ENCODE measurements at places on chromosomes 7 and 10.

GRCh38 chr7:122092964-122093797 lies 50.9 kb downstream of the AASS start:
- DNase-seq = no peak

DNA sequence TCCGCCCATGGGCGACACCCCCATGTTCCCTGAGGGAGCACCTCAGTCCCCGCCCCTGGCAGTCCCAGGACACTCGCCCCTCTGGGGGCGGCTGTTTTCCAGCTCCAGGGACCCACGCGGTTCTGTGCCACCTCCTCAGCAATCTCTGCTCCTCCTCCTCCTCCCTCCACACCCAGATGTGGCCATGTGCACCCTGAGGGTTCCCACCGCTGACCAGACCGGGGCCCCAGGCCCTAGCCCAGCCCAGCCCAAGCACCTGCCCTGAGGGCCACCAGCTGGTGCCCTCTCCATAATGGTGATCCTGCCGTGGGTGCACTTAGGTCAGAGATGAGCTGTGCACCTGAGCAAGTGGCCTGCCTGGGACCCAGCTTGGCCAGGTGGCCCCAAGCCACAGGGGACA lies 25.1 kb downstream of the AP5Z1 start:
- DNase-seq = no peak

GRCh38 chr7:99293167-99293566 lies 20.5 kb downstream of the MYH16 start:
- DNase-seq = no peak

- DNase-seq = no peak
Measured at GRCh38 chr7:66741-67140, 125.6 kb upstream of the FAM20C start.

GRCh38 chr7:96211954-96212353 lies 109.9 kb downstream of the SLC25A13 start:
- DNase-seq = no peak

DNA sequence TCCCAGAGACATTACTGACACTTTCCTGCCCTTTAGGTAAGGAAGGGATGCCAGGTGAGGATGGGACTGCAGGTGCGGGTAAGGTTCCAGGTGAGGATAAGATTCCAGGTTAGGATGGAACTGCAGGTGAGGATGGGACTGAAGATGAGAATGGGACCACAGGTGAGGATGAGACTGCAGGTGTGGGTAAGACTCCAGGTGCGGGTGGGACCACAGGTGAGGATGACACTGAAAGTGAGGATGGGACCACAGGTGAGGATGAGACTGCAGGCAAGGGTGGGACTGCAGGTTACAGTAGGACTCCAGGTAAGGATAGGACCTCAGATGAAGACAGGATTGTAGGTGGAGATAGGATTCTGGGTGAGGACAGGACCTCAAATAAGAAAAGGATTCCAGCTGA lies 322.3 kb downstream of the WDR37 start:
- no peak for DNase-seq

DNA sequence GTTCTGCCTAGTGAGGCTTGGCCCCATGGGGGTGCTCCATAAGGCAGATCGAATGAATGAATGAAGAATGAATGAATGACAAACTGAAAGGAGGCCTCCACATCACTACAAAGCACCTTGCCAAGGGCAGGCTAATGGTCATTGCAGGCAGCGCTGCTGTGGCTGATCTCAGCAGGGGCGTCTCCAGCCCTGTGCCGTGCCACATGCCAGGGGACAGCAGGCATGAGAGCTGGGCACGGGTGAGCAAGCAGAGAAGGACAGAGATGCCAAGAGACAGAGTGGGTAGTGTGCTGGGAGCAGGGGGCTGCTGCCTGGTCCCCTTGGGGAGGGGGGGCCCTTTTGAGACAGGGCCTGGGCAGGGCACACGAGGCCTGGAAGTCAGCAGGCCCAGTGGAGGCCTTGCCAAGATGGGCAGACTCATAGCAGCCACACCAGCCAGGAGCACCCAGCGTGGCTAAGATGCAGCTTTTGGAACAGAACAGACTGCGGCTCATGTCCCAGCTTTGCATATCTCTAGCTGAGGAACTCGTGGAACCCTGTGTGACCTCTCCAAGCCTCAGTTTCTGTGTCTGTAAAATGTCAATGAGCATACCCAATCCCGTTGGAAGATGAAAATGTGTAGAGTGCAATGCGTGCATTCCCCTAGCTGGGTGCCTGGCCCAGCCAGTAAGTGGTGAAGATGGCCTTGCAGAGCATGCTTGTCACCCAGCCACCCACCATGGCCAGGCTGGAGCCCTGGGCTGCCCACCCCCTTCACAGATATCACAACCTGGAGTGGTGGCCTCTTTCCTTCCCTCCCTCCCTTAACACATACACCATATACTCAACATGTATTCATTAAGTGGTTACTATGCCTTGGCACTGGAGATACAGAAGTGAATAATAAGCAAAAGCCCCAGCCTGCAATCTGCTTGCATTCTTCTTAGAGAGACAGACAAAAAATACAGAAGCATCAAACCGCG lies 61.1 kb upstream of the LRRC18 start:
- DNase-seq = no peak

DNA sequence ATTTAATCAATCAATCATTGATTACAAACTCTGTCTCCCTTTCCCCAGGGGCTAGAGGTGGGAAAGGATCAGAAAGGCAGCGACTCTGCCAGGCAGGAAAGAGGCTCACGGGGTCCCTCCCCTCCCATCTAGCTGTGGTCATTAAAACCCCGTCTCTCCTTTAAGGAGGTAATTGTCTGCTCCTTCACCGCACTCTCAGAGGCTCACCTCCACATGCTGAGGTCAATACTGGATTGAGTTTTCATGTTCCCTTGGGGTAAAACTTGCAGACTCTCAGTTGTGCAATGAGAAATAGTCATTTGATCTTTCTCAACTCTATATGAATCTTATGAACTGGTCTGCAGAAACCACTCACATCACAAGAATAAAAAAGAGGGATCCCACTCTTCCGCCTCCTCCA lies 368.8 kb downstream of the ADRA2A start:
- no peak for DNase-seq

- DNase-seq = no peak
Measured at GRCh38 chr10:97543025-97543546, 29.5 kb upstream of the ANKRD2 start.

GRCh38 chr7:145655666-145656065 lies 460.9 kb upstream of the CNTNAP2 start:
- DNase-seq = no peak

GRCh38 chr10:126905776-126906703 lies 812 bp downstream of the DOCK1 start:
- DNase-seq = no peak

DNA sequence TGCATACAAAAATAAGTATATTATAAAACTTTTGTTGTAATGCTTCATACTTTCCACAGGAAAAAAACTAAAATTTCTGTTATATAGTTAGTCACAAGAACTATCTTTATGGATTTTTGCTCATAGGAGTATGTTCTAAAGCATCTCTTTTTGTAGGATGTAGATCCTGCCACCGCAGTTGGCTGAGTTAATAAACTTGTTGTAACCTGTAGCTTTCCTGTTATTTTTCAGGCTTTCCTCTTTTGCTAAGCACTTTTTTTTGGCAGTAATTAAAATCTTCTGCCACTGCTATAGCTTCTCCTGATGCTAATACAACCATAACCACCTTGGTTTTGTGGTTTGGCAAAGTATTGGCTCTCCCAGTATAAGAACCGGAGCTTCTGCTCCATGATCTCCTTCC lies 60.3 kb downstream of the WNT2 start:
- DNase-seq = no peak

- no peak for DNase-seq
Measured at GRCh38 chr7:151571471-151571870, 51.8 kb upstream of the RHEB start.

GRCh38 chr7:139883814-139884213 lies 54.8 kb downstream of the TBXAS1 start:
- DNase-seq = no peak

GRCh38 chr10:14126697-14127440 lies 203.9 kb downstream of the FRMD4A start:
- no peak for DNase-seq

- DNase-seq = no peak
Measured at GRCh38 chr7:108073305-108074070, 56.7 kb downstream of the LAMB4 start.

DNA sequence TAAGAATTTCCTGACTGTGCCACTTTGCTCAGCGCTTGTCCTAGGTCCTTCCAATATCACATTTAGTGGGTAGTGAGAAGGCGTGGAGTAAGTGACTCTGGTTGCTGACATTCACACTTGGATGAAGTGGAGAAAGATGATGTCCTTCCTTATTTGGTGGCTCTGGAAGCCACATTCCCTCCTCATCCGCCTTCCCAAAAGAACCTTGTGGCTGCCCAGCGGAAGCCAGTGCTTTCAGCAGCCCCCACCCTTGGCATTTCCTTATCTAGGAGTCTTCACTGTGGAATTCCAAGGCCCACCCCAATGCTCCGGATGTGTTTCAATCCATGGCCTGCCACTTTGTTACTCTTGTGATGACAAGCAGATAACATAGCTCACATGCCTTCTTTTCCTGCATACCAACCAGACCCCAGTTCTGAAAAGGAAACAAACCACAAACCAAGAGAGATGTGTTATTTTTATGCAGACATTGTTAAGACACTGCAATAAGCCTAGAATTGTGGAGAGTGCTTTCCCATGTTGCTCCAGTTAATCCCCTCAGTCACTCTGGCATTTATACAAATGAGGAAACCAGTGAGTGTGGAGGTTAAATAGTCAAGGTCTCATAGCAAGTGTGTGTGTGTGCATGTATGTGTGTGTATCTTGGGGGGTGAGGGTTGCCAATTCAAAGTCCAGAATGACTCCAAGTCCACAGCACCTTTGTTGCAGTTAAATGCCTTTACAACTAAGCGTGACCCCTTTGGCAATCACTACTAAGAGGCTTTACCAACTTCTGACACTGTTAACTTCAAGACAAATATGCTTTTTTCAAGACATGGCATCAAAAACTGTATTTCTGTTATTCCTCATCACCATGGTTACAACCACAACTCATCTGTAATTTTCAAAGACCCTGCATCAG lies 10.3 kb upstream of the ANKRD1 start:
- peak; percentile 15 for DNase-seq

DNA sequence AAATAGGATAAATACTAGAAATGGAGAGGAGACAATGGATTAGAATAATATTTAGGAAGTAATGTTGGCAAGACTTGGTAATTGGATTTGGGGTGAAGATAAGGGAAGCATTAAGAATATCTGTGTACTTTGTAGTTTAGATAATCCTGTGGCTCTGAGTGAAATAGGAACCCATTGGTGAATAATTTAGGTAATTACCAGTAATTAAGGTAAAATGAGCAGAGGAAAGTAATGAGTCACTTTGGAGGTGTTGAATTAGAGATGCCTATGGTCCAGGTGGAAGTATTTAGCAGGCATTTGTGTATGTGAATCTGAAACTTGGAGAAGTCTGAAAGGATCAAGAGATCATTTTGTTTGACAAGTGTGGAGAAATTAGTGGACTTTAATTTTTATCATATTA lies 5.7 kb downstream of the C1GALT1 start:
- DNase-seq = no peak

DNA sequence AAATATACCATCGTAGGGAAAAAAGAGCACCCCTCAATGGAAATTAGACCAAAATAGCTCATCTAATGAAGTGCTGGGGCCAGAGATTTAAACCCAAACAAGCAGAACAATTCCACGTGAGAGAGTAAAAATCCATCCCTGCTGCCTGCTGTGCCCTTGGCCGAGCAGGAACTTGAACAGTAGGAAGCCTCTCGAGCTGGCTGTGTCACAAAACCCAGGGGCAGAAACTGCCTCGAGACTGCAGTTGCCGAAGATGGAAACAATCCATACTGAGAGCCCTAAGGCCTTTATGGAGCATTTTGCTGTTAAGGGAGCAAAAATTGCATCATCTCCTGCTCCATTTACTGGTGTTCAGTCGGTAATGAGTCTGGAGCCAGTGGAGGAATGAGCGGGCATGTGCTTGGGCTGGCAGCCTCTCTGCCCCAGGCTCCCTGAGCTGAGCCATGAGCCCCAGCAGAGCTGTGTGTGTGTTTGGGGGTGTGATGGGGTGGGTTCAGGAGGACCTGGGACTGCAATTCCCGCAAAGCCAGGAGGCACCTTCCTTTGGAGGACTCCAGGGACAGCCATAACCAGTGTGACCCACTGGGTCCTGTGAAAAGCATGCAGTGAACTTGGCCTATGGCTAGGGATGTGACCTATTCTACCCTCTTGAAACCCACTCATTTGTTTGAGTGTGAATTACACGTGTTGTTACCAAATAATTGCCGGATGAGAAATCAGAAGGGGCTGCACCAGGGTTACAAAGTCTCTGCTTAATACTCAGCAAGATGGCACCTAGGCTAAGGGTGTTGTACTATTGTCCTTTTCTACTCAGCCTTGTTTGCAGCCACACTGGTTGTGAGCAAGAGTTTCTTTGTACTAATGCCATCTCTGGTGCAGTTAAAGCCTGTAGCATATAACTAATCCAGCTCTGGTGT lies 58.3 kb downstream of the CDHR3 start:
- DNase-seq = no peak

DNA sequence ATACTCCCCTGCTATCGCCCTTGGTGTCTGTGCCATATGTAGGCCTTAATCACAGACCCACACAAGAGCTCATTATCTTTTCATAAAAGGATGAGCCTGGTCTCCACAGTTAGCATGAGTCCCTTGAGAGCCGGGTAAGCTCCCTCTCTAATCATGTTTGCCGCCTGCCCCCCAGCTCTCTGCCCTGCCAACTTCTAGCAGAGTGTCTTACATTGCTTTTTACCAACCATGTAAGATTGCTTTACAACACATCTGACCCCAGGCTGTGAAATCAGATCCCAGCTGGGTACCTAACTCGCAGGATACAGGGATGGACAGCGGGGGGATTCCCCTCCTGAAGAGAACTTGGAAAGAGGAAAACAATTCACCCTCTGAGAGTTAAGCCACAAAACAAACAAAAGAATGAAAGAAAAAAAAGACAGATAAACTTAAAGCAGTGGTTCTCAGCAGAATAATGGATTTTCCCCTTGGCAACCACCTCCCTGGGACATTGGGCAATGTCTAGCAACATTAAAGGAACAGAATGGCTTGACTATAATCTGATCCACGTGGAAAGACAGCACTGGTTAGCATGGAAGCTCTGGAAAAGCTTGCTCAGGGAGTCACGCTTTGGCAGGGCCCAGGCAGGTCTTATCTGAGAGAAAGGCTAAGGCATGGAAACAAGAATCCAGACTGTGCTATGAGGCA lies 39.4 kb upstream of the ATOH7 start:
- DNase-seq = no peak

DNA sequence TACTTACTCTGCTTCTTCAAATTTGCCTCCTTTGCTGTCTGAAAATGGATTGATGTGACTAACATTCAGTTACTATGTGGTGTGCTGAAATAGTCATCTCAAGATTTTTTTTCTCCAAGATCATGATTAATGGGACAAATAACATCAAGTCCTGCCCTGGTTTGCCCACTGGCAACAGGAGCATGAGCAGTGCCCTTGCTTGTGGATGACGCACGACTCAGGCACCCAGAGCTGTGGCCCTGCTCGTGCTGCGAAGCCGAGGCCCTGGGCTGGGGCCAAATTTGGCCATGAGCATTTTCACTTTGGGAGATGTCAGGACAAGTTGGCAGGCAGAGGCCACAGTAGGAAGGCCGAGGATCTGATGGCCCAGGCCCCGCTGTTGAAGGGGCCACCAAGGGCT lies 239.8 kb upstream of the IGFBP3 start:
- no peak for DNase-seq
